Urinary bladder (tissue), 4 donors: ENCODE measurements at places on chromosomes 4 and X. TPM values are rescaled to one million over a fixed set of nuclear protein-coding genes. Genes with fewer than 3 reads are reported as not detected.

- no peak for DNase-seq
Observed at GRCh38 chrX:6861456-6861855, 286.1 kb upstream of the STS start.

REST gene
- total RNA-seq: 49.1 TPM

ACTRT1 gene
- total RNA-seq: not detected

DNA sequence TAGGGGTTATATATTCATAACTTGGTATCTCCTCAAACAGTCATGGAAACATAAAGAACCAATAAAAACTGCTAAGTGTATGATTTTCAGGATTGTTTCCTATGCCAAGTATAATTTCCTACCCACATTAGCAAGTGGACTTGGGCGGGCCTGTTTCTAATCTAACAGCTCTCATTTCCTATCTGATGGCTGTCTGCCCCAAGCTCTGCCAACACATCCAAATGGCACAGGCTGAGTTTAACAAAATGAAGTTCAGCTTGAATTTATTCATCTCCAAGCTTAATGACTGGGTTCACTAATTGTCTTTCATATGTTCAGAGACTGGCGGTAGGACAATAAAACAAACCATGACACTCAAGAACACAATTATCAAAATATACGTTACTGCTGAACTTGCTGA lies 55.5 kb upstream of the S100G start:
- no peak for DNase-seq

RHOH gene
- total RNA-seq: 1.6 TPM

HPSE gene
- 0.90 TPM for total RNA-seq

- no peak for DNase-seq
Observed at GRCh38 chr4:121272526-121272925, 108.3 kb downstream of the QRFPR start.

SSX2B gene
- not detected for total RNA-seq

- no peak for DNase-seq
Observed at GRCh38 chrX:154354516-154354915, 19.9 kb downstream of the FLNA start.

RXFP1 gene
- 1.2 TPM for total RNA-seq

DNA sequence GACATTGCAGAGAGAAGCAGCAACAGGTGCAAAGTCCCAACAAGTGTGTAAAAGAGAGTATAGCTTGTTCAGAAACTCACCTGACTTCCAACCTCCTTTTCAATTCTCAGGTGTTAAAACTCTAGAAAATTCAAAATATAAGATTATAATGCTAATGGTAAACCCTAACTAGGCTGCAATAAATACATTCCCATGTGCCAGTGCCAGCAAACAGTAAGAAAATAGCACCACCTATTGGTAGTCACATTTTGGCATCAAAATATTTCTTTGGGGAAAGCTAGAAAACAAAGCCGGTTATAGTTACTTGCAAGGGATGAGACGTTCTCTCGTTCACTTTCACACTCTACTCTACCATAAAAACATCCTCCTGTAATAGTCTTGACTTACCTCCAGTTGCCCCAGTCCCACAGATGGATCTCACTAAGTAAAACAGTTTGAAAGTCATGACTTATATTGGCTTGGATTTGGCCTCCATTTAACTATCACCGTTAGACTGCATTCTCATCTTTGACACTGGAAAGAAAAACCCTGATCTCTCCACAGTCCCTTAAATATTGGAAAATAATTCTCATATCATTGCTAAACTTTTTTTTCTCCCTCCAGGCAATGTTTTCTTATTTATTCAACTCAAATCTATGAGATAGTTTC lies 9.6 kb downstream of the BMP3 start:
- no peak for DNase-seq
